AG10803 (cell line): ENCODE measurements at places on chromosomes 12 and 14.

DNA sequence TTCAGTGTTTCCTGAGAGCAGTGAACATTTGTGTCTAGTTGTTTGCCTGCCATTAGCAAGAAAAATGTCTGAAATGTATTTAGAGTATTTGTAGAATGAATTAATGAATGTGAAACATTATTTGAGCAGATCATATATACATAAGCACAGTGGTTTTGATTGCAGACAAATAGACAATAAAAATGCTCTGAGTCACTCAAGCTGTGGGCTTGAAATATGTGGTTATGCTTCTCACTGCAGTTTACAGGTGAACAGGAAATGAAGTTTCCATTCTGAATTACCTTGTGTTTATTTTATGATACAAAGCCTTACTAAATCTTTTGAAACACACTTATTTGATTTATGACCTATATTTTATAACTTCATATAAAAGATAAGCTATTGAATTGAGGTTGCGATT, 827.7 kb downstream of the TMTC2 start:
- no peak for DNase-seq

GRCh38 chr14:103696466-103697071, 18.7 kb downstream of the XRCC3 start:
- DNase-seq, result peak; percentile 56

DNA sequence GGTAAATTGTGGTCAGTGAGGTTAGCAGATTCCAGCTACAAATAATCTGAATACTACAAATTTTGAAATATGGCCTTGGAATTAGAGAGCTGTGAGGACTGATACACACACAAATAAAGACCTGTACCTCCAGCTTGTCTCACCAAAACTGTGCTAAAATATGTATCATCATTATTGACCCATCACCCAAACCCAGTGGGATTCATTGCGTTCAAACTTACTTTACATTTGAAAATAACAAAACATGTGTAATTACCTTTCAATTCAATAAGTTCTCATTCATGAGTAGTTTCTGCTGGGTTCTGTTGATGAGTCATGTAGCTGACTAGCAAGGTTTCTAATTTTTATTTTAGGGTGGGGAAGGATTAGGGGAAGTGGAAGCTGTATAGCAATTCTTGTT, 170.9 kb downstream of the MSRB3 start:
- peak; percentile 11 for DNase-seq

DNA sequence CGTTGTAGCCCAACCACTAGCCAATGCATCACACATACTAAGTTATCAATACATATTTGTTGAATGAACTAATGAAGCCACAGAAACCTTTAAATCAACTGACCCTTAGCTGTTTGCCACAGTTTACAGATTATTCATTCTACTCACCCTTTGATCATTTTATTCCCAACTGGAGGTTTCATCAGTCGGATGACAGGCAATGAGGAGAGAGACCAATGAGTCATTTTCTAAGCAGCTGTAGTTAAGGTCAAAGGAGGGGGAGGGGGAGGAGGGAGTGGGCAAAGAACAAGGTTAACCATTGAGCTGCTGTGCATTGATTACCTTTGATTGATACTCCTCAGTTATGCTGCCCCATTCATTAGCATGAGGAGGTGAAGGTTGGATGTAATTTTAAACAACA, 469.5 kb downstream of the VRK1 start:
- DNase-seq, result peak; percentile 59

- DNase-seq, result peak; percentile 91
Observed at GRCh38 chr12:75724928-75725312, 213.5 kb upstream of the KRR1 start.

GRCh38 chr12:27968972-27969623, 3.4 kb downstream of the PTHLH start:
- DNase-seq, result no peak

GRCh38 chr14:21168055-21168454, 12.2 kb upstream of the OR5AU1 start:
- DNase-seq, result no peak

DNA sequence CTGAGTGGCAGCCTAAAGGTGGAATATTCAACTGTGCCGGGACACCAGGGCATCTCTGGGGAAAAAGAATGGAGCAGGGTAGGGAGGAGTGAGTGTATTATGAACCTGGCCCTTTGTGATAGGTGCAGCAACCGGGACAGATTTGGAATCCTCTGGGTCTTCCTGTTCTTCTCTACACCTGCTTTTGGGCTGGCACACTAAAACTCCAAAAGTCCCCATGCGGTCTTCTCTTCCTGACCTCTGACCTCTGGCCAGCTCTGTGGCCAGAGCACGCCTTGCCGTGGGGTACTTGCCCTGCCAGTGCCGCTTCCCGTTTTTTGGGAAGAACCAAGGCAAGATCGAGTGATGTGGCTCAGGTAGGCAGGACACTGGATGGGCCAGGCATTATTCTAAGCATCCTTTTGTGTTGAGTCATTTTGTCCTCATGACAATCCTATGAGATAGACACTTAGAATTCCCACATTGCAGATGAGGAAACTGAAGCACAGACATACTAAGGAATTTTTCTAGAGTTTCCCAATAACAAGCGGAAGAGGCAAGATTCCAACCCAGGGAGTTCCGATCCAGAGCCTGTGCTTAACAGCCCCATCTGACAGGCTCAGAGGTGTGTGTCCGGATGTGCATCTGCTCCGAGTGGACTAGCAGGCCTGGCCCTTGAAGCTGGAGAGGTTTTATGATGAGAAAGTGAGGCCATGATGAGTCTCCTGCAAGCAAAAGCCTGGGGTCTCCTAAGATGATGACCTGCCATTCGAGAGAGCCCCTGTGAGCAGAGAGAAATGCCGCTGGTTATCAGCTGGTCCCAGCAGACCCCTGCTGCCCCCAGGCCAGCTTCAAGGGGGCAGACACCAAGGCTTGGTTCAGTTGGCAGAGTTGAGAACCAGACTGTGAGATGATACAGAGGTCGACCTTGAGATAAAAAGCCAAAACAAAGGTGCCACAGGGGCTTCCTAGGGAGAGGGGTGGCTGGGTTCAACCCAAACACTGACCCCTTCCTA, 67.9 kb upstream of the ESRRB start:
- no peak for DNase-seq

- DNase-seq, result no peak
Observed at GRCh38 chr12:15243102-15243501, 21.9 kb upstream of the RERG start.

- peak; percentile 98 for DNase-seq
Observed at GRCh38 chr12:127559349-127560040, 707.5 kb upstream of the TMEM132C start.

- no peak for DNase-seq
Observed at GRCh38 chr12:59185295-59185694, 265.0 kb upstream of the LRIG3 start.

GRCh38 chr12:53996240-53997203, 3.4 kb upstream of the HOXC9 start:
- no peak for DNase-seq

DNA sequence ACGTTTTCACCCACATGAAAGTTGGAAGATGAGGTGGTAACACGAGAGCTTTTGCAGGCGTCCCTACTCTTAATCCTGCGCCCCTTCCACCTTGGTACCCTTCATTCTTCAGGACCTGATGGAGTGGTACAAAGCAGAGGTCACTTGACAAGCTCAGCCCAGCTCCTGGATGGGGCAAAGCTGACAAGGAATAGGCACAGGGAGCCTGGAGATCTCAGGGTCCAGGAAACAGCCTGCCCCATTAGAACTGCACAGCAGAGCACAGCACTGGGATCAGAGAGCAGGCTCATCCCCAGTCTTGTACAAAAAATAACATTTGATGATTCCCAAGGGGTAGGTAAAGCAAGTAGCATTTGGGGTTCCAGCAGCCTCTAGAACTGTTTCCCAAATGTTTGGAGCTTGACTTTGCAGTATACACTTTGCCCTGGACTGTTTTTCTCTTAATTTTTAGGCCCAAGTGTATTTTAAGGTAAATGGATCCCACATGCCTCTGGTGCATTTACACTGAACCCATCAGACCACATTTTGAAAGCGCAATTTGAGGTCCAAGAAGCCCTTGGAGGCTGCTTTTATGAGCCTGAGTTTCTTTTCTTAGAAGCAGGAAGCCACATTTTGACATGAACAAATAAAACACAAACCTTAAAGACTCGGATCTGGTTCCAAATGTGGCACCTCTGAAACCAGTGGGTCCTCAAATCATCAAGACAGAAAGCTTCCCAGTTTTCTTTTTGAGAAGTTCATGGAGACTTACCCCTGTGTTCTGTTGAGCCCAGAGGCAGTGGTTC, 633 bp downstream of the TC2N start:
- DNase-seq, result no peak

GRCh38 chr12:27982385-27982784, 9.9 kb upstream of the PTHLH start:
- no peak for DNase-seq

GRCh38 chr14:44771496-44771895, 190.3 kb downstream of the KLHL28 start:
- DNase-seq, result no peak

DNA sequence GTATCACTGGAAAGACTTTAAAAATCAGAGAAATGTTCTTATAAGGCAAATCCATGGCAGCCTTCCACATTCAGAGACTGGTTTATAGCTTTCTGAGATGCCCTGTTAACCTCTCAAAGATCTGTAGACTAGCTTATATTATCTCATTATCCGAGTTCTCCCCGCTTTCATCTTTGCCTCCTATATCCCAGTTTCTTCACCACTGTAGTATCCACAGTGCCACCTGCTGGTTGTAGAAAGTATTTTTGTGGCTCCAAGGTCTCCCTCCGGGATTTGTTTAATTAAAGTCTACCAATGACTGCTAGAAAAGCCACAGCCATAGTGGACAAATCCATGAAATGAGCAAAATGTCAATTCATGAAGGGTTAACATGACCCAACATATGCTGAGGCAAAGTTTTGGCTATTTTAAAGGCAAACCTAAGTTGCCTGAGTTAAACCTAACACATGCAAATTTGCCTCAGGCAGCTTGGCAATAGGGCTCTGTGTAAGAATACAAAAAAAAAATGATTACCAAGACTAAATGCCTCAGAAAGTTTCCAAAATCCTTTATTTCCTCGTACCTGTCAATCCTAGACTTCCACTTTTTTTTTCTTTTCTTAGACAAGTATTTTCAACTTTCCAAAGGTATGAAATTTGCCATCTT, 218.8 kb upstream of the BMP4 start:
- DNase-seq, result peak; percentile 62

DNA sequence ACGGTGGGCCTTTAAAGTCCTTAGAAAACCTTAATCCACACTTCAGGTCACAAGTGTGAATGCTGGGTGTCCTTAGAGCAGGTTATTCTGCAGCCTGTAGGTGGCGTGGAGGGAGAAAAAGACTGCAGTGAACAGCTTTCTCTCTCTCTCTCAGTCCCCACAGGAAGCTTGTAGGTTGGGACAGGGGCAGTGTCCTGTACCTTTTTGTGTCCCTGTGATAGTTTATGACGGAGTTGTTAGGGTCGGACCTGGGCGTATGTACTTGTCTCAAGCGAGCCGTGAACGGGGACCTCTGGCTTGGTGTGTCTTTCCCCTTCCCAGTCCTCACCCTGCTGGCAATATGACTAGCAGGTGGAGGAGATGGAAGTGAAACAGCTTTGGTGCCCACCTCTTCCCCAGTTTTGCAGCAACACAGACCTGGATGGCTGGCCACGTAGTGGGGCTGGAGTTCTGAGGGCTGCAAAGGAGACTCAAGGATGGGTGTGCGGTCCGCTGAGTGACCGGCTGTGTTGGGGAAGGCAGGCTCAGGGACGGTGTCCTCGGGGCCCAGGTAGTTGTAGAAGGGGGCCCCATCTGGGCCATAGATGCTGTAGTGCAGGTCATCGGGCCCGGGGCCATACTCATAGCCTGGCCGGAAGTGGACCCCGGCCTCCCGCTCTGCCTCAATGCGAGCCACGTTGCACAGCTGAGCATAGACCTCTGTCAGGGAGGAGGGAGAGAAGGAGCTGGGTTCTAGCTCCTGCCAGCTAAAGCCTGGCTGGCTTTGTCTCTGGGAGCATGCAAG, 8.9 kb downstream of the ISCA2 start:
- DNase-seq, result peak; percentile 35

DNA sequence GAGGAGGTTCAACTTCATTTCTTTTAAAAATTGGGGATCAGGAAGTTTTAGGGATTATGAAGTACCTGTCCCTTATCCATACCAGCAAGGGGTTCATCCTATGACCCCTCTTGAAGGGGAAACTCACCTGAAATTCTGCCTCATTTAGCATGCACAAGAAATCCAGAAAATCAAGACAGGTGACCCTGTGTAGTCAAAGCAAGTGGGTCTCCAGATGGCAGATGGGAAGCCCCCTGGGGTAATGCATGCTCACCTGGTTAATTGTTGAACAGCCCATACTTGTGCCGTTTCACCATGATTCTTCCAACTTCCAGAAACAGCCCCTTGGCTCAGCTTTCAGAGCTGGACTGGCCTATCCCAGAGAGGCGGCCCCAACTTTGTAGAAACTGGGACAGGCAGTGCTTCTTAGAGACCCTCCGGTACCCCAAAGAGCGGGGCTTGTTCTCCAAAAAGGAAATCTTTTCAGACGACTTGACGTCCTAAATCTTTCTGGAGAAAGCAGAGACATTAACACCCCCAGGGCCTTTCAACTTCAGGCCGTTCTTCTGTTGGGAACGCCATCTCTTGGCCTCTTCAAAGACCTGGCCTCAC, 66.3 kb upstream of the ESRRB start:
- DNase-seq, result no peak
